Calu3 (cell line): ENCODE measurements at places on chromosomes 7 and 10. TPM values are rescaled to one million over a fixed set of nuclear protein-coding genes. Genes with fewer than 3 reads are reported as not detected.

The CDNF gene
- 2.3 and 2.4 TPM in 2 replicates for total RNA-seq

The GPAM gene
- total RNA-seq: 6.5 and 7.5 TPM in 2 replicates

The PRTFDC1 gene
- 22.7 and 24.6 TPM in 2 replicates for total RNA-seq

The ODAD2 gene
- total RNA-seq: 0.20 and 0.61 TPM in 2 replicates

The OPN1SW gene
- total RNA-seq: not detected in 2 replicates

The MOGAT3 gene
- not detected in 2 replicates for total RNA-seq

The FAM237B gene
- not detected in 2 replicates for total RNA-seq

The PRSS2 gene
- 0.64 TPM in 1 of 2 replicates, not detected in the other for total RNA-seq

The AKR1B1 gene
- 115 and 139 TPM in 2 replicates for total RNA-seq

The LAMTOR4 gene
- 43.6 and 56.6 TPM in 2 replicates for total RNA-seq

The HERC4 gene
- 88.9 and 95.2 TPM in 2 replicates for total RNA-seq

The DLD gene
- total RNA-seq: 56.5 and 58.0 TPM in 2 replicates

The PNLIPRP2 gene
- not detected in 2 replicates for total RNA-seq

The RARRES2 gene
- total RNA-seq: 9.1 and 13.0 TPM in 2 replicates

The TBC1D12 gene
- total RNA-seq: 5.8 and 6.1 TPM in 2 replicates

The ASIC3 gene
- total RNA-seq: 11.7 and 13.6 TPM in 2 replicates
